ENCODE measurements at places on chromosomes 5 and 9.

DNA sequence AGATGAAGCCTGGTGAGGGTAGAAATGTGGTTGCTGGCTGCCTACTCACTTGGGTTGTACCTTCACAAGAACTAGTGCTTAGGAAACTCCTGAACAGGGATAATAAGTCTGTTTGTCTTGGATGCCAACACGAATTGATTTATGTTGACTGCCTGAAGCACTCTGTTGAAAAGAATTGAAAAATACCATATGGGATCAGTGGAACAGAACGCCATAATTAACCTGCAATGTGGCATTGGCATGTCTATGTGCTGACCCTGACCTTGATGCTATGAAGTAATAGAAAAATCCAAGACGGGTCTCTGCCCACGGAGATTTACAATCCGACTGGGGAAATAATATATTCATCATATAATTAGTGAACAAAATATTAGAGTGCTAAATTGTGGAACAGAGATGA is 10.5 kb downstream of the LIX1 start:
- no peak for ATAC-seq

DNA sequence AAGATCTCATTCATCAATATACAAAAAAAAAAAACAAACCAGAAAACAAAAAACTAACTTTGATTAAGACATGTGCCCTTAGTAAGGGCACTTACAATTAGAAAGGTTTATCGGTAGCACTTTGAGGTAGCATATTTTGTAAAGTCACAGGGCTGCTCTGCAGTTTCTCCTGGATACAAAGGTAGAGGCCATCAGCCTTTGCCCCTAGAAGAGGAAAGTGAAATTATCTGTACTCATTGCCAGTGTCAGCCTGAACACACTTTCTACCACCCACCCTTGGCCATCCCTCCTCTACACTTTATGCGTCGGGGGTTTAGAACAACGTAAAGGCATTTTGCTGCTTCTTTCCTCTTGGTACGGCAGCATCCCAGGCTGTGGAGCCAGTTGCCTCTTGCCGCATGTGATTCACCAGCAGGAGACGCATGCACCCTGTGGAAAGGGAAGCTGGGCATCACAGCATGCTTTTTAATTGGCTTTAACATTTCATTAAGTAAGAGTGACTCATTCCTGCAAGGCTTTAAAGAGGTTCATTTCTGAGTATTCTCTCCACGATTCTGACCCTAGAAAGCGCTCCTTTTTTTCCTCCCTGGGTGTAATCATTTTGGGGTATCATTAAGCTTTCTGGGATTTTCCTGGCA is 84.6 kb downstream of the CEMIP2 start:
- peak; percentile 50 for ATAC-seq

DNA sequence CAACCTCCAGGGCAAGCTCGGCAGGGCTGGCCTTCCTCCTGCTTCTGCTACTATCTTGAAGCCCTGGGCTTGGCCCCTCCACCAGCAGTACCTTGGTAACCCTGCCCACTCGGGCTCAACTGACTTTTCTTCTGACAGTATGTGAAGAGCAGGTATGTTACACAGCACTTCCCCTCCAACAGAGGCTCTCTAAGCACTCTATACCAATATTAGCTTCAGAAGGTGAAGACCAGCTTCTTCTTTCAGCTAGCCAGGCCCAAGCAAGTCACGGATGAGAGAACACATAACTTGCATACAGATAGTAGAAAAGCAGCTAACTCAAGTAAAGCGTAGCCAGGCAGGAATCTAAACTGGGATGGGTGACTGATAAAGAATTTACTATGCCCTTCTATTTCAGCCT is 64.3 kb downstream of the FEM1C start:
- no peak for ATAC-seq

GRCh38 chr9:136516191-136516654 is 29.6 kb downstream of the NOTCH1 start:
- ATAC-seq, result no peak

GRCh38 chr5:125041798-125042197 is 295.4 kb upstream of the ZNF608 start:
- ATAC-seq, result no peak

DNA sequence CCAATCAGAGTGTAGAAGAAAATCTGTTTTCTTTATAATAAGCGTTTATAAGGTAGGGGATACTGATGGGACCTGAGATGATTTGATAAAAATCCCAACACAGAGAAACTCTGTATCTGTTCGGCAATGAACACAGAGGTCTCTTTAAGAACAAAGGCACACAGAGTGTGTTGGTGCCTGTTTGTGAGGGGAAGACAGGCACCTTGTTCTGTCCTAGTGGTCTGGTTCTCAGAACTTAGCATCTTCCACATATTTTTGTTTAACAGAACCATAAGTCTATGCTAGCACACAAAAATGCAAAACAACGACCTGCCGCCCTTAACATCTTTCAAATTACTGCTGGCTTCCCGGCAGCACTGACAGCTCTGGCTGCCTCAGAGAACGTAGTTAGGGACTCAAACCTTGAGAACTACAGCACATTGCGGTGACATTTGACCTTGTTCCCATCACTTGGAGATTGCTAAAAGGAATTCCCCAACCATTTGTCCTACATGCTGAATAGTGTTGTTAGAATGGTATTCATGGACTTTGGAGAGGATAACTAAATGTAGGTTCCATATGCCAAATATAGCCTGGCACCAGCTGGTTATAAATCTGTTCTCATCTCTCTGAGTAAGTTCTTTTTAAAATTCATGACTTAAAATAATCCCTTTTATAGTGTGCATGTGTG is 871.7 kb upstream of the TYRP1 start:
- ATAC-seq, result no peak

DNA sequence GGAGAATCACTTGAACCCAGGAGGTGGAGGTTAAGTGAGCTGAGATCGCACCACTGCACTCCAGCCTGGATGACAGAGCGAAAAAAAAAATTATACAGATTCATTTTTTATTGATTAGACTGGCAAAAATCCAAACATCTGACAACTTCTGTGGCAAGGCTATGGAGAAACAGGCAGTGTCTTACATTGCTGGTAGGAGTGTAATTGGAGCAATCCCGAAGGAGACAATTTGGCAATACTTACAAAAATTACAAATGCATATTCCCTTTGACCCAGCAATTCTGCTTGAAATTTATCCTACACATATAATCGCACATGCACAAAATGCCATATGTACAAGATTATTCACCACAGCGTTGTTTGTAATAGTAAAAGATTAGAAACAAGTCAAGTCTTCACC is 86.8 kb downstream of the MAPKAP1 start:
- ATAC-seq, result no peak

- no peak for ATAC-seq
These were observed 14.4 kb downstream of the CCNI2 start for GRCh38 chr5:132761321-132762240.

DNA sequence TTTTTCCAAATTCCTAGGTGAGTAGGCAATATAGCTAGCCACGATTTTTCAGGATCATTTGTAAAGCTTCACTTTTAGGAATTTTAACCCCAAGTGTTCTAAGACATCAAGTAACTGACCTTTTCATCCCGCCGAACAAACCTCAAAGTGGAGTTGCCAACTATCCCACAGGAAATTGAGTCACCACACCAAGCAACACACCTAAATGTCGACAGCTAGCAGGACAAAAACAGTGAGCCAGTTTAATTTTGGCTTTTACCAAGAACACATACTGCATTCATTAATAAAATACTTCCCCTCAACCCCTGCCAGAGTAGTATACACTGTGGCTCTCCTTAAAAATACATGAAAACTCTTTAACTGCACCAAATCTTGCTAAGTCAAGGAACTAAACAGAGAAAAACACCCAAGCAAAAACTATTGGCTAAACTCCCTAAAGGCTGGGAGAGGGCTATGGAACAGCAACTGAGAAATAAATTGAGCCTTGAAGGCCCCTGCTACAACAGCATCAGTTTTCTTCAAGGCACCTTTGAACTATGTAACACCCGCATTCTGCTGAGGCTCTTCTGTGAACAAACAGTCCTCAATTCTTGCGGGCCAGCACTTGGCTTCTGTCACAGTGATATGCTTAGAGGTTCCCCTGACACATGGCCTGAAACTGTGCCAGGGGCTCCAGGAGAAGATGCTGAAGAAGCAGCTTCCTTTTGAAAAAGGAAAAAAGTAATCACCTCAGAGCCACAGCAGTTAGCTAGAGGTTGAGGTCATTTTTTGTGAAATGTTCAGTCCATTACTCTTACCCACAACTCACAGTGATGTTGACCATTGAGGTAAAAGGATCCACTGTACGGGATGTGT is 459.6 kb downstream of the RAB3C start:
- peak; percentile 20 for ATAC-seq

DNA sequence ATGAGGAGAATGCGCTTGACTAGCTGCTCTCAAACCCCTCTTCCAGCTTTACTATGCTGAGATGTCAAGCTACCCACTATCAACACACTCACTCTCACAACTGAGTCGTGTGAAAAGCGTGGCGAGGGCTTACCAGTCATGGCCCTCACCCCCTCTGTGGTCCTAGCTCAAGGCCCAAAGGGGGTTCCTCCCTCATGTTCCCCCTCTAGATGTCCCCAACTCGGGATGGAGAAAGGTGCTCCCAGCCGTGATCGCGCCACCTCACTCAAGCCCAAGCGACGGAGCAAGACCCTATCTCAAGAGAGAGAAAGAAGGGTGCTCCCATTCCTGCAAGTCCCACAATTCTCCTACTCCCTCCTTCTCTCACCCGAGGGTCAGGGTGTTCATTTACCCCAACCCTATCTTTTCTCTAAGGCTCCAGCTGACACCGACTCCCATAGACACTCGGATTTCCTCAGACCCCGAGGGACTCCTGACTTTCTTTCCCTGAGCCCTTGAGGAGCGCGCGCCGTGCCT is 559 bp downstream of the SLC38A9 start:
- no peak for ATAC-seq

DNA sequence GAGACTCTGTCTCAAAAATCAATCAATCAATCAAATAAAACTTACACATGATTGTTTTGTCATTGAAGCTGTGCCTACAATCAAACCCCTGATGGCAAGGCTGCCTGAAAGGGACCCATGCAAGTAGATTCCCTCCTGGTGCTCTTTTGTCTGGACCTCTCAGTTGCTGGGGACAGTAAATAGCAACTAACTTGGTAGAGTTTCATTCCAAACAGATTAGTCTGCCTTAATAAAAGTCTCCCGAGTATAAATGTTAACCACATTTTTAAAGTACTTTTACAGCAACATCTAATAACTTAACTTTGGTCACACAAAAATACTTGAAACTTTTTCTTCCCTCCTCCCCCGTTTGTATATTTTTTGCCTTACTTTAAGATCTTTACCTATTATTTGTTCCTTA is 105.5 kb downstream of the FEM1C start:
- no peak for ATAC-seq

- no peak for ATAC-seq
These were observed 1.1 kb downstream of the CRAT start for GRCh38 chr9:129109537-129109903.

- no peak for ATAC-seq
These were observed 36.9 kb downstream of the LMX1B start for GRCh38 chr9:126650404-126651341.

- no peak for ATAC-seq
These were observed 38.4 kb downstream of the LYRM7 start for GRCh38 chr5:131209175-131209505.

DNA sequence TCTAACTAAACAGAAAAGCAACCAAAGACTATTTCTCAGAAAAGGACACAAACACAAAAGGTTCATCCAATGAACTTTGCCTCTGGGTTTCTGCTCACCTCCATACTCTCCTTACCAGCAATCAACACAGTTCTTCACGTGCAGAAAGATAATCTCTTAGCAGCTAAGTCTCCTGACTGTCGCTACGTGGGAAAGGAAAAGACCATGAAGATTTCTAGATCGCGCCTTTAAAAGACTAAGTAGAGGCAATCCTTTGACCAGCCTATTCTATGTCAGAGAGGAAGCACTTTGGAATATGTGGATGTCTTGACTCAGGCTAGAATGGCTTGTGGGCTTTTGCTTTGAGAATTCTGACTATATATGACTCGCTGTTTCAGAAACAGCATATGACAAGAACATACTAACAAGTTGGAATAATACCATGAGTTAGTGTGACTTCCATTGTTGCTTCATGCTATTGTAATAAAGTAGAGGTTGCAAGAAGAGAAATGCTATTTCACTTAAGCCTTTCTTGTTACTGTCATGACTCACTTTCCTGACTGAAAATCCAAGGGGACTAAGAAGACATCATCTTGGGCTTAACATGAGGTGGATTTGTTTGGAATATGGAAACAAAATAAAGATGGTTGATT is 339.5 kb upstream of the RFX3 start:
- peak; percentile 34 for ATAC-seq

DNA sequence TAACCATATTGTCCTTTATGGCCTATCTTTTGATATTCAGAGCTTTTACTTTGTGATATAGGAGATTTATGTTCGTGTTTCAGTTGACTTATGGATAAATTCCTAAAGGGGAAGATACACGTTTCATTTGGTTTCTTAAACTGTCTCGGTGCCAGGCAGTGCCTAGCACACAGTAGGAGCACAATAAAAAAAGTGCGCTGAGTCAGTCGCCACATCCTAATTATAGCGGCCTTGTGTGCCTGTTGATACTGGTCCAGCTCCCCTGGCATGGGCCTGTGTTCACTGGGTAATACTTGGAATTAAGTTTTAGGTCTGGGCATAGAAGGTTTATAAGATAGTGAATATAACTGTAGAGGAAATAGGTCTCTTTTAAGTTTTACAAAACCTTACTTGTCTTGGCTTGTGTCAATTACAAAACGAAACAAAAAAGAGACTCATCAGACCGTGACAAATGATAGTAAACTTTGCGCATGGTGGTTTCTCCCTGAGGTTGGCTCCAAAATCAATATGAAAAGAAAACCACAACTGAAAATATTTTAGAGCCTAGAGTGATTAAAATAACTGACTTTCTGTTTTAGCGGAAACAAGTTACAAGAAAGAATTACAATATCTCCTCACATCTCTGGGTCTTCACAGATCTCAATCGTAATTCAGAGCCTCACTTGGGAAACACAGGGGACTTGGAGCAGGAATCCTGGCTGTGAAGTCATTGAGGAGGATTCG is 84.8 kb downstream of the MVB12B start:
- ATAC-seq, result peak; percentile 93

- ATAC-seq, result peak; percentile 82
These were observed 12.4 kb downstream of the DOCK2 start for GRCh38 chr5:169649486-169649885.

DNA sequence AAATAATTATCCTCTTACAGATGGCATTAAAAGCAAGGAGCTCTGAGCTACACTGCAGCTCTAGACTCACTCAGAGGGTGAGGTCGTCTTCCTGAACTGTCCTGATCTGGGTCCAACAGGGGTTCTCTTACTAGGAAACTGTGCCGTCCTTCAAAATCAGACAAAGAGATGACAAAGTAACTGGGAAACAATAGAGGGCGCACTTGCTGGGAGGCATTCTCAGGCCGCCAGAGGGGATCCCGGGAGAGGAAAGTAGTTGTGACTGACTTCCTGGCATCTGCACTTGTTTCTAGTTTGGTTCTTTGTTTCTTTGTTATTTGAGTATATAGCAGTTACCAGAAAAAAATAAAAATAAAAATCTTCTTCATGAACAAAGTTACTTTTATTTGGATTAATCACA is 142.9 kb upstream of the MSX2 start:
- ATAC-seq, result no peak

DNA sequence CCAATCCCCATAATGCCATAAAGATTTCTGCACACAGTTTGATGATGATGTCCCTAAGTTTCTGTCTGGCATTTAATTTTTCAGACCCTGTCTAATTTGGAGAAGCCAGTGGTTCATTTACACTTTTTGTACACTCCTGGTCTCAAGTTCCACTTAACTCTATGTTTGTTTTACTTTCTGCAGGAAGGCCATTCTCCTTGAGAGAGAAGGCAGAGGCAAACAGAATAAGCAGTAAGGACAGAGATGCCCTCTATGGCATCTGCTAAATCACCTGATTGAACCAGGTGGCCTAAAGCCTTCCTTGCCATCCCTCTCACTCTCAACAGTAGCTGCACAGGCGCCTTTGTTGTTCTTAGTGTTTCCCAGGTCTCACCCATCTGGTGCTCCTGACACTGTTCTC is 86.1 kb upstream of the LRRTM2 start:
- no peak for ATAC-seq

Measured in activated T-helper 17 cell treated with anti-CD3 and anti-CD28 coated beads, Interleukin-2, amount 50 U/mL, for 72 hours (primary cell).